Activated gamma-delta T cell treated with anti-CD3 and anti-CD28 coated beads, Interleukin-2, amount 50 U/mL, for 16 hours (primary cell): ENCODE measurements at places on chromosomes 4 and X.

DNA sequence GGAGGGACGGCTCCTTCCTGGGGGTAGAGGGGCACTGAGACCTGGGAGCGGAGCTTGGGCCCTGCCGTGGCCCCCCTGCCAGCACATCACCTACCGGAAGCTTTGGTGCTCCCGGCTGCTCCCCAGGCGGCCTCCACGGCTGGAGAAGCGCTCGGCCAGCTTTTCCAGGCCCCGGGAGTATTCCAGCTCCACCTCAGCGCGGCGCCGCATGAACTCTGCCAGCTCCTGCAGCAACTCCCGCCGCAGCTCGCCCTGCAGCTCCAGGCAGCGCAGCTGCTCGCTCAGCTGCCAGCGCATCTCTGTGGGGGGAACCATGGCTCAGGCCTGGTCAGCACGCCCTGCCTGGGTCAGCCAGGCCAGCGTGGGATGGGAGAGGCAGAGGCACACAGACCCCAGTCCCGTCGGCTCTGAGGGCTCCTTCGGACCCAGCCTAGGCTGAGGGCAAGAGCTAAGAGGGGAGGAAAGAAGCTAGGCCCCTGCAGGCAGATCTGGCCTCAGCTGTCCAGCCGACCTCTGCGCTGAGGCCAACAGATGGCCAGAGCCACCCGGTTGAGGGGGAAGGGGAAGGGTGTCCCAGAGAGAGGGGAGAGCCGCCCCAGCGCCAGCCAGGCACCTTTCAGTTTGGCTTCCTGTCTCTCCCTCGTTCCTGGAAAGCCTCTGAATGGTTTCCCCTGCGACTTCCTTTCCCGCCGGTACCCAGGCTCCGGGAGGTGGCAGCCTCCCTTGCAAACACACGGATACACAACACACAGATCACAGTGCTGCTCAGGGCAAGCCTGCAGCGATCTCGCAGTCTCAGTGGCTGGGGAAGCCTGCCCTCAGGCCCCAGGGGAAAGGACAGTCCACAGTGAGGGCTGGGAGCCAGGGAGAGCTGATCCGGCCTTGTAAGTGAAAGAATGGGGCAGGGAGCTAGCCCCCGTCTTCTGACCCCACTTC, 4.3 kb downstream of the ARHGAP4 start:
- no peak for DNase-seq

- no peak for DNase-seq
Measured at GRCh38 chr4:121455285-121455684, 74.5 kb upstream of the QRFPR start.

- DNase-seq = no peak
Measured at GRCh38 chr4:181293541-181293940, 949.7 kb upstream of the TENM3 start.

- DNase-seq = no peak
Measured at GRCh38 chrX:45050558-45050957, 150.1 kb downstream of the DIPK2B start.

GRCh38 chr4:119068529-119068962, 67.1 kb upstream of the MYOZ2 start:
- no peak for DNase-seq

DNA sequence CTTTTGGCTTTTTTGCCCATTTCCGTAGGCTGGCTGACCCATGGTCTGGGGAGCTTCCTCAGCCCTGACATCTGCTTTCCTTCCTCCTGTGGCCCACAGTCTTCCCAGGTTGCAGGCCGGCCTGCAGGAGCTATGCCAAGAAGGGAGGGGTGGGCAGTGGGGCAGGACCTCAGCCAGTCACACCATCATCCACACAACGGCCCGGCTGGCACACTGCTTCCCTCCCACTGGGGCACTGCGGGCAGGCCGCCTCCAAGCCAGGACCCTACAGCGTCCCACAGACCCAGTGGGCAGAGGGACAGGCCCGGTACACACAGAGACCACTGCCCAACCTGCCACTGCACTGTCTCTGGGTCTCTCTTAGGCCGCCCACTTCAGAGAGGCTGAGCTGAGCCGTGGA, 38.0 kb downstream of the CTBP1 start:
- DNase-seq = no peak

- no peak for DNase-seq
Measured at GRCh38 chr4:138190452-138190858, 51.7 kb downstream of the SLC7A11 start.

DNA sequence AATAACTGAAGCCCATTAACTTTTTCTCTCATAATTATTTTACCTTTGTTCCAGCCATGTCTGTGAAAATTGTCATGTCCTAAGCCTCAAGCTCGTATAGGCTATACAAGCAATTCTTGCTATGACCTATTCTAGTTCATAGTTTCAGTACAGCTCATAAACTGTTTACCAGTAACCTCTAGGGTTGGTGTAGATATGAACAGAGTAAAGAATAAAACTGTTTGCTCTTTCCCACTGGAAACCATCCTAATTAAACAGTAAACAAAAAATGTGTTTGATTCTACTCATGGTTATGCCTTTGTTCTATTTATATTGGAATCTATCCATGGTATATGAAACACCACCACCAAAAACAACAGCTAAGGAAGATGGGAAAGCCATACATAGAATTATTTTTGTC, 1444.0 kb upstream of the PCDH7 start:
- no peak for DNase-seq

GRCh38 chr4:123319639-123320038, 77.0 kb upstream of the SPRY1 start:
- no peak for DNase-seq

DNA sequence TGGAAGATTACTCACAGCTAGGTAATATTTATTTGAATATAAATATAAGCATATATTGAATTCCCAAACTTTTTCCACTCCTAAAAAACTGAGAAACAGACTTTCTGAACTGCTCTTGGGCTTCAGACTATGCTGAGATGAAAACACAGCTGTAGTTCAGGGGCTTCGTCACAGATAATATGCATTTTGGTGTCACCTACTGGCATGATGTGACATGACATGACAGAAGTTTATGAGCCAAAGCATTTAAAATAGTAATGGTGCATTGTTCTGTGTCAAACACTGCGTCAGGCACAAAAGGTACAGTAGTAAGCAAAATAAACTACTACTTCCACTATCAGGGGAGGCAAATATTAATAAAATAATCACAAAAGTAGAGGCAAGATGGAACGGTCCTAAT, 171.3 kb downstream of the BTC start:
- DNase-seq = no peak

GRCh38 chrX:49040376-49040955, 2.7 kb downstream of the TFE3 start:
- no peak for DNase-seq

DNA sequence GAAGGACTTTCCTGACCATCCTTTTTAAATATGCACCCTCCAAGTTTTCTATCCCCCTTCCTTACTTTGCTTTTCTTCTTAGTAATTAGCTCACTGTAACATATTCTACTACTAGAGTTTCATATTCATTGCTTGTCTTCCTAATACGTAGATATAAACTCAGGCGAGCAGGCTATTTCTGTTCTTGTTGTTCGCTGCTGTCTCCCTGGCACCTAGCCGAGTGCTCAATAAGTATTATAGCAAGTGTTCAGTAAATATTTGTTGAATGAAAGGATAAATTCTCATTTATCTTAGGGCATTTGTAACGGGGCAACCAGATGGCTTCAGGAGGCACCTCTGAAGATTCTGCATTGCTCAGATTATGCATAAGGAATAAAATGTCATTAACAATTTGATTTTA, 6.8 kb upstream of the RHOH start:
- DNase-seq = no peak

GRCh38 chrX:154515966-154516655, at the start of gene FAM3A:
FAM3A (minus strand) TSS chrX:154516232; CDS start chrX:154515772, 460 bp downstream.
- peak; percentile 88 for DNase-seq

GRCh38 chrX:16207634-16208033, 40.4 kb downstream of the MAGEB17 start:
- no peak for DNase-seq

DNA sequence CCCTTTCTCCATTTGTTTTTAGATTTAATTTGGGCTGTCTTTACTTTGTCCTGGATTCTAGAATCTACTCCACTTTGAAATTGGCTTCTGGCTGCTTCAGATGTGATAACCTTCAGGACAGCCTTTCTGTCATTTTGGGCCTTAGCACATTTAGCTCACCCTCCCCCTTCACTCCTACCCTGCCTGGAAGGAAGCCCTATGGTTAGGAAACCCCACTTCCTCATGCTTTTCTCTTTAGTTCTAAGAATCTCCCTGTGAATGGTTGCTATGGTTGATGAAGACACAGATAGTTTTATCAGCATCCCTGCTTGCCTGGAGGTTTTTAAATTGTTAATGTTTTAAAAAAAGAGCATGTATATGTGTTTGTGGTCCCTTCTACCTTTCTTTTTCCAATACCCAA, 100.7 kb upstream of the PTPN13 start:
- DNase-seq = no peak

DNA sequence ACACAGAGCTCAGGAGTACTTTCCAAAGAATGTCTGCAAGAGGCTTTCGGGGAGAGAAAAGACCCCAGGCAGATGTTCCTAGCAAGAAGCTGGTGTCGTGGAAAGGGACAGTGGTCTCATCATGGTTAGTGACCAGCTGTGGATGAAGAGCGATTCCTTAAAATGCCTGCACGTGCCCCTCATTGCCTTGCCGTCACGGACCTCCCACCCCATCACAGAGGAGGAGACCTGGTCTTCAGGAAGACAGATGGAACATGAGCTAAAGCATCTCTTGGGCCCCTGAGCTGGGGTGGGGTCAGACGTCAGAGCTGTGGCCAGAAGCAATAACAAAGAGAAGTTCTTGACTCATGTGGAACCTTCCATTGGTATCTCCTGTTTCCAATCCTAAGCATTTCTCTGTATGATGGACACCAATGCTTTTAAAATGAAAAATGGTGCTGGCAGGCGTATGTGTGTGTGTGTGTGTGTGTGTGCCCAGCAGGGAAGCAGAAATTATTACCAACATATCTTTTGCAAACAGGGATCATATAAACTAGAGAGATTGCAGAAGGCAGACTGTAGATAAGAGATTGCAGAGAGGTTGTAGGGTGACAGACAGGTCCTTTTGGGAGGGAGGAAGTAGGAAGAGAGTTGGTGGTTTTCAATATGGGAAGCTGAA, 25.2 kb upstream of the ASMTL start:
- DNase-seq = no peak

DNA sequence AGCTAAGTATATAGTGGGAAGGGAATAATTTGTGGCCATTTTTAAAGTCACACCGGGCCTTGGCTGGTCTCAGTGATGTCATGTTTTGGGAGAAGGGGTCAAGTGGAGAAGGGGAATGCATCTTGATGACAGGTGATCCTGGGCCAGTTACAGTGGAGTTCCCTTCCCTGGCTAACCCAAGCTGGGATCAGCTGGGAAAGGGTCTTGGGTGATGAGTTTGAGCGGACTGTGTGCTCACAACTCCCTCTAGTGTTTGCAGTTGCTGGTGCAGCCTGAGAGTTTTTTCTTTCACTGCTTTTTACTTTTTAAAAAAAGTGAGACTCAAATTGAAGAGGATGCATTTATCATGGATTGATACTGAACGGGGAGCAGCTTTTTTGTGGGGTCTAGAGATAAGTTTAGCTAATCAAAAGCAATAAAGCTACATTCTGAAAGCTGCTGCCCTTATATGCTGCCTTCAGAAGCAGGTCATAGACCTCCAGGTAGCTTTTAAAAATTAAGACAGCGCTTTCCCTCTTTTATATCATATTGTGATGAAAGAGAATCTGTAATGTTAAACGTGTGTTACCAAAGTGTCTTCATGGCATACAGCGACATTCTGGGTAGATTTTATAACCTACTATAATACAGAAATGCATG, 164.7 kb downstream of the DCLK2 start:
- DNase-seq = no peak

DNA sequence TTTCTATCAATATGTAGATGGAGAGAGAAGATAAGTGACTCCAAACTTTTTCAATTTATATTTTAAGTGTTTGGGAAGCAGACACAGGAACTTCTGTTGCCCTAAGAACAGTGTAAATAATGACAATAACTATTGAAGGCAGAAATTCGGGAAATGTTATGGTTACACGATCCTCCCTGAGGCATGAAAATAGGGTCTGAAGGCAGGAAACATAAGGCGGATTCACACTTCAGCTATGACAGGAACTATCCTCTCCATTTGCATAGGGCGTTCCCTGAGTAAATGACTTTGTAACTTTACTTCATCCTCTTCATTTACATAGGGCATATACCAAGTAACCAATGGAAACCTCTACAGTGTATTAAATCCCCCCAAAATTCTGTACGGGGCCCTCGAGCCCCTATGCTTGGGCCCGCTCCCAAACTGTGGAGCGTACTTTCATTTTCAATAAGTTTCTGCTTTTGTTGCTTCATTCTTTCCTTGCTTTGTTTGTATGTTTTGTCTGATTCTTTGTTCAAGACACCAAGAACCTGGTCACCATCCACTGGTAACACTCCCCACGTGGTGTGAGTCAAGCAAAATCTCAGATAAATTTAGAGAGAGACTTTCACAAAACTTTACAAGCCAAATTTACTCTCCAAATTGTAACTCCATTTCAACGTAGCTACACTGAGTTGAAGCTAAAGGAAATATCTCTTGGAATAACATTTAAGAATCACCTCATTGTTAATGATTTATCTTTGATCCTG, 2504.3 kb downstream of the ARAP2 start:
- no peak for DNase-seq

DNA sequence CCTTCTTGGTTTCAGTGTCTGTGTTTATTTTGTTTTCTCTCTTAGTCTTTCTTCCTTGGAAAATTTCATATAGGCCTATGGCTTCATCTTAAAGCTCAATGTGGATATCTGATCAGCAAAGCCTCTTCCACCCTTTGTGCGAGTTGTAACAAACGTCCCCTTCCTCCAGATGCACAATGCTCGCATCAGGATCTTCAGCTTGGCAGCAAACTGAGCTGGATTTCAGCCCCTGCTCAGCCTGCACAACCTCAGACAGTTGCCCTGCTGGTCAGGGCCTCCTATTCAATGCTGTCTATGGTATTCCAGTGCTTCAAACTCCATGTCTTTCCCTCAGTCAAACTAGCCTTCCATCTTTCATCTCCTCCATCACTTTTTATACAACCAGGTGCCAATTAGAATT, 309.4 kb downstream of the ARHGAP24 start:
- DNase-seq = no peak

DNA sequence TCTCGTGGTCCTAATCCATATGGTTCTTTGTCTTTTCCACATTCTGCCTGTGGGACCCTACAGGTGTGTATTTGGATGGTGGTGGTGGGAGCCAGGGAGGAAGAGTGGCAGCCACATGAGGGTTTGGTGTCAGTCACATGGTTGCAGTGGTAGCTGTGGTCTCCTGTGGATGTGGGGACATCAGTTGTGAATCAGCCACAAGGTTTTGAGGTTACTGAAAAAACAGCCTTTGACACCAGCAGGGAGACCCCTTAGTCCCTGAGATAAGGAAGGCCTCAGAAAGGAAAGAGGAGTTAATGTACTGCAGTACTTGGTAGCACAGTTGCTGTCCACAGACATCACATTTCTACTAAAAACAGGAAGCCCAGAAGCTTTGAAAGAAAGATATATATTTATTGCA, 15.8 kb upstream of the GAGE10 start:
- DNase-seq = no peak

- DNase-seq = no peak
Measured at GRCh38 chr4:48047896-48048295, 31.3 kb downstream of the NIPAL1 start.

DNA sequence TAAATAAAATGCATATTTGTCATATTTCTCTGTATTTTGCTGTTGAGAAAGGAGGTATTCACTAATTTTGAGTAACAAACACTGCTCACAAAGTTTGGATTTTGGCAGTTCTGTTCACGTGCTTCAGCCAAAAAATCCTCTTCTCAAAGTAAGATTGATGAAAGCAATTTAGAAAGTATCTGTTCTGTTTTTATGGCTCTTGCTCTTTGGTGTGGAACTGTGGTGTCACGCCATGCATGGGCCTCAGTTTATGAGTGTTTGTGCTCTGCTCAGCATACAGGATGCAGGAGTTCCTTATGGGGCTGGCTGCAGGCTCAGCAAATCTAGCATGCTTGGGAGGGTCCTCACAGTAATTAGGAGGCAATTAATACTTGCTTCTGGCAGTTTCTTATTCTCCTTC, 3.3 kb downstream of the HTT start:
- DNase-seq = no peak
